ENCODE measurements at places on chromosomes 2 and 18. TPM values are rescaled to one million over a fixed set of nuclear protein-coding genes. Genes with fewer than 3 reads are reported as not detected.

- peaks cover 92% of the 10 kb centered on the region for H3K27me3 ChIP-seq
- no peak within 1 kb of the TSS for H3K27ac ChIP-seq
- DNase-seq = peak; percentile 84
- H3K36me3 ChIP-seq = no peaks in the 10 kb centered on the region
These were observed at the start of gene EMX1 for GRCh38 chr2:72917138-72917876. TSS of gene EMX1 (plus strand) at chr2:72917519. CDS start at chr2:72917853, 334 bp downstream.

GRCh38 chr18:52607985-52608384 is 268.0 kb downstream of the DCC start:
- H3K27ac ChIP-seq = no peak overlapping the region
- no peaks in the 10 kb centered on the region for H3K27me3 ChIP-seq
- DNase-seq = no peak
- H3K4me3 ChIP-seq = no peak overlapping the region

DNA sequence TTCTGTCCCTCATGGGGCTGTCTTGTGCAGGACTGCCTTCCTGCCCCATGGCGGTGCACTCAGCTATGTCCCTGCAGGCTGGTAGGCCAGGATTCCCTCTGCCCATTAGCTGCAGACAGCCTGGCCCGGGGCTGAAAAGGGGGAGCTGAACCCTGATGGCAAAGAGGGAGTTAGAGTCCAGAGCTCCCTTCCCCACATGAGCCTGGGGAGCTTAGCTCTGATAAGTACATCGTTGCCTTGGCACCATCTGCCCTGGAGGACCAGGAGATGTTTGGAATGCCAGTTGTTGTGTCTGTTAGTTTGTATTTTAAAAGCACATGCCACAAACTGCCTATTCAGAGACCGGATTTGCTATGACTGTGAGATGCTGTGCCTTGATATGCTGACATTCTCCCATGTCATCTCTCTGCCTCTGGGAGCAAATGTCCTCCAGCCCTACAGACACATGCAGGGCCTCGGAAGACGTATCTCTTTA is 65.1 kb upstream of the AFF3 start:
- H3K4me3 ChIP-seq = no peak overlapping the region
- no peak overlapping the region for H3K27ac ChIP-seq
- peaks cover 2% of the 10 kb centered on the region for H3K27me3 ChIP-seq

- no peak for DNase-seq
- H3K27me3 ChIP-seq = no peaks in the 10 kb centered on the region
- H3K27ac ChIP-seq = no peak overlapping the region
- no peaks in the 10 kb centered on the region for H3K4me1 ChIP-seq
These were observed 101.7 kb upstream of the ZNF236 start for GRCh38 chr18:76720683-76721082.

GRCh38 chr2:10971161-10971887 is 59.6 kb downstream of the KCNF1 start:
- H3K4me1 ChIP-seq = no peaks in the 10 kb centered on the region
- no peak for DNase-seq
- H3K36me3 ChIP-seq = no peaks in the 10 kb centered on the region
- H3K27me3 ChIP-seq = no peaks in the 10 kb centered on the region
- no peak overlapping the region for H3K27ac ChIP-seq
- H3K4me3 ChIP-seq = no peak overlapping the region

DNA sequence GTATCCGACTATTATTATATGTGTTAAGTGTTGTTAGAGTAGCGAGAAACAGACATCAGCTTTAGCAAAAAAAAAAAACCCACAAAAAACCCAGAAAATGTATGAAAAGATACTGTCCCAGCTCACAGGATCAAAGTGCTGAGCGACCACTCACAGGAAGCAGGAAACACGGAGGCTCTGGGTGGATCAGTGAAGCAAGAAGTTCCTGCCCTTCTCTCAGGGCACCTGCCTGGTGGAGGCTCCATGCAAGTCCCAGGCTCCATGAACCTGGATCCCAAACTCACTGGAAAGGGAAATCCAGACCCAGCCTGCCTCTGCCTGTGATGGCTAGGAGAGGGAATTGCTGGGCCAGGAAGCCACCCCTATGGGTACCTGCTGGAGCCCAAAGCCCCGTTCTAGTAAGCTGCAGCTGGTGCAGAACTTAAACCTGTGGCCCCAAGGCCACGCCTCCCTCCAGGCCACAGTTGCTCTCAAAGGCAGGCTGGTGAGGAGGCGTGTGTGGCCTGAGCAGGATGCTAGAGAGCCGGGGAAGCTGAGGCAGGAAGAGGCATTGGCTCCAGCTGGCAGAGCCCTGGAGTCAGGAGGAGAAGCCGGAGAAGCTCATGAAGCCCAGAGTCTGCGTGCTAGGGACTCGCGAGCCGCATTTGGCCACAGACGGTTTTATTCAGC is 63.5 kb upstream of the TAF1B start:
- DNase-seq = no peak
- no peaks in the 10 kb centered on the region for H3K27me3 ChIP-seq
- peaks cover 51% of the 10 kb centered on the region for H3K4me1 ChIP-seq
- no peaks in the 10 kb centered on the region for H3K36me3 ChIP-seq
- H3K4me3 ChIP-seq = no peak overlapping the region

- H3K4me3 ChIP-seq = peak overlapping the region; percentile 97
- H3K36me3 ChIP-seq = peaks cover 17% of the 10 kb centered on the region
- peak; percentile 10 for DNase-seq
- H3K27me3 ChIP-seq = no peaks in the 10 kb centered on the region
- H3K27ac ChIP-seq = peak overlapping the region; percentile 100
- peaks cover 6% of the 10 kb centered on the region for H3K4me1 ChIP-seq
These were observed 1.3 kb downstream of the PRPF40A start for GRCh38 chr2:152715854-152716428.

DNA sequence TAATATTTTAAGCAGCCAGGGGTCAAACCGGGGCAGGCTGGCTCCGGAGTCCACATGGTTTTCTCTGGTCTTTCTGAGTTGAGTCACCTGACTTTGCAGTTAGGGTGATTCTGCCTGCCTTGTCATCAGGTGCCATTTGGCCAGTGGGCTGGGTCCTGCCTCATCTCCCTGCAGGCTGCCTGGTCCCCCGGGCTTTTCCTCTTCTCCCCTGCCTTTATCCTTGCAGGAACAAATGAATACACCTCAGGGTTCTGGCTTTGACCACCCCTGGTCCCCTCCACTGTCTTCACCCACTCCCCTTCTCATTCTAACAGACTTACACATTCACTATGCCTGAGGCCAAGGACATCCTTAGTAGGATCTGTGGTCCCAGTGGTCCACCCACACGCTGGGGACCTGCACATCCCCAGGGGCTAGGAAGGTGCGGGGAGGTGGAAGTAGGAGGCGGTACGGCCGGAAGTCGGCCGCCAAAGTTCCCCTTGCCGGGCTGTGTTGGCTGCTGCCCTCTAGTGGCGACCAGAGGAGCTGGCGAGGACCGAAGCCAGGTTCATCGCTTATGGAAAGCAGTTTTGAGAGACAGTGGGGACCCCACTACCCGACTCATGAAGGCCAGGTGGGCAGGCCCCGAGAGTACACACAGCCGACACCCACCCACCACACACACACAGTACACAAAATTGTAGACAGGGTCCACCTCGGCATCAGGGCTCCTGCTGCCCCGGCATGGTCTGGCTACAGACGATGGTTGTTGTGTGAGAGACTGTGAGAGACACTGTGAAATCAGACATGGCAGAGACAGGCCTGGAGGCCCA is 6.3 kb upstream of the TEX261 start:
- DNase-seq = peak; percentile 65
- no peaks in the 10 kb centered on the region for H3K27me3 ChIP-seq
- peak overlapping the region; percentile 5 for H3K4me3 ChIP-seq
- H3K4me1 ChIP-seq = peaks cover 18% of the 10 kb centered on the region

GRCh38 chr2:160942476-160943142 is 217.6 kb upstream of the TANK start:
- no peak for DNase-seq
- H3K4me1 ChIP-seq = no peaks in the 10 kb centered on the region
- H3K27me3 ChIP-seq = no peaks in the 10 kb centered on the region

DNA sequence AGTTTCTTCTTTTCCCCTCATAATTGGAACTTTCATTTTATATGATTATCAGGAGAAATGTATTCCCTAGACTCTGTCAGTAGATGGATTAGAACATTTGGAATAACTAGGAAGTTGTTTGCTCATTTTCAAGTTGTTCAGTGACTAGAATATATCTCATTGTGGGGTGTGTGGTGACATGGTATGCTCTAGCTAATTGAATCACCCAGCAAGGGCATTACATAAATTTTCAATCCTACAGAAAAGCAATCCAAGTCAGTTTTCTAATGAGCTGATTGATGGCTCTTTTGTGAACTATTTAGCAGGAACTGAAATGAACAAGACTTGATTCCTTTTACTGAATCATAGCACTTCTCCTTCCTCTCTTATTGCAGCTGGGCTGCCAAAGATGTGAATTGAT is 461.4 kb downstream of the TGIF1 start:
- DNase-seq = no peak
- H3K27ac ChIP-seq = no peak overlapping the region
- H3K4me3 ChIP-seq = no peak overlapping the region

- H3K36me3 ChIP-seq = peaks cover 3% of the 10 kb centered on the region
- H3K27ac ChIP-seq = no peak overlapping the region
- no peaks in the 10 kb centered on the region for H3K27me3 ChIP-seq
- H3K4me3 ChIP-seq = peak overlapping the region; percentile 85
- DNase-seq = no peak
- H3K4me1 ChIP-seq = peaks cover 16% of the 10 kb centered on the region
These were observed 1.8 kb downstream of the PRKCE start for GRCh38 chr2:45653122-45653913.

DNA sequence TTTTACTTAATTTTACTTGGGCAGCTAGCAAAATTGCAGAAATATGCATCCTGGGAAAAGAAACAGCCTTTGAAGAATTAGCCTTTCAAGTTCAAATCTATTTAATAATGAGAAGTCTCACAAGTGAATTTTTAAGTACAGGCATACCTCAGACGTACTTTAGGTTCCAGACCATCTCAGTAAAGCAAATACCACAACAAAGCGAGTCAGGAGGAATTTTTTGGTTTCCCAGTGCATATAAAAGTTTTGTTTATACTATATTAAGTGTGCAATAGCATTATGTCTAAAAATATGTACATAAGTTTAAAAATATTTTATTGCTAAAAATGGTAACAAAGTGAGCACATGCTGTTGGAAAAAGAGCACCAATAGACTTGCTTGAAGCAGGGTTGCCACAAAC is 50.8 kb upstream of the TWSG1 start:
- no peak overlapping the region for H3K4me3 ChIP-seq
- H3K36me3 ChIP-seq = peaks cover 8% of the 10 kb centered on the region
- no peaks in the 10 kb centered on the region for H3K27me3 ChIP-seq
- no peak for DNase-seq

DNA sequence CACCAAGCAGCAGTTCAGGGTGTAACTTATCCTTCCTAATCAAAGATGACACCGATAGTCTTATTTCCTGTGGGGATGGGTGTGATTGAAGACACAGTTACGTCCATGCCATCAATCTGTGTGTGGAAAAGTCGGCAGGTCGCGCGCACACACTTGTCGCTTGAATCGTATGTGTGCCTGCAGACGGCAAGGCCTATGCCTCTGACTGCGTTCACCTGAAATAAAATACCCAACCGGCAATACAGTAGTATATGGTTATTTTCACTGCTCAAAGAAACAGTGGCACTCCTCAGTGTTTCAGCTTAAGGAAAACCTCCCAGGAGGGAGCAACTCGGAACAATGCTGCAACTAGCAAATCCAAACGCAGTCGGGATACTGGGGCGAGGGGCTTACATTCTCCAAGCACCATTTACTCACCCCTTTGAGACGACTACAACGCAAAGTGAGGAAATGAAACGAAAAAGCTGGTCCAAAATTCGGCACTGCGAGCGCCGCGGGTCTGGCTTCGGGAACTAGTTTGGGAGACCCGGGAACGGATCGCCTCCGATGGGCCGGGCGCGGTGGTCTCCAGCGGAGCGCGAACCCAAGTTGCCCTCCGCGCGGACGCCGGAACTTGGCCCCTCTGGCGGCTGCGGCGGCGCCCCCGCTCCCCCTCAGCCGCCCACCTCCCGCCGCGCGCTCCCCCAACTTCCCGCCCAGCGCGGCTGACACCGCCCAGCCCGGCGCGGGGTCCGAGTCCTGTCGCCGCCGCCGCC is 675 bp downstream of the PRKD3 start:
- H3K27ac ChIP-seq = peak overlapping the region; percentile 44
- no peak for DNase-seq
- H3K4me3 ChIP-seq = peak overlapping the region; percentile 72
- H3K36me3 ChIP-seq = no peaks in the 10 kb centered on the region
- H3K27me3 ChIP-seq = no peaks in the 10 kb centered on the region

DNA sequence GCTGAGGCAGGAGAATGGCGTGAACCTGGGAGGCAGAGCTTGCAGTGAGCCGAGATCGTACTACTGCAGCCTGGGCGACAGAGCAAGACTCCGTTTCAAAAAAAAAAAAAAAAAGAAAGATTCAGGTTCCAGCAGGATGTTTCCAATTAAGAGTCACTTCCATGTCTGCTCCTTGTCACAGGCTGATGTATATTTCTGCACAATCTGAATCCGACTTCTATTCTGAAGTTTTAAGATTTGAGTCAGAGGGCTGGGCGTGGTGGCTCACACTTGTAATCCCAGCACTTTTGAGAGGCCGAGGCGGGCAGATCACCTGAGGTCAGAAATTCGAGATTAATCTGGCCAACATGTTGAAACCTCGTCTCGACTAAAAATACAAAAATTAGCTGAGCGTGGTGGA is 24.7 kb downstream of the SNRPD1 start:
- peaks cover 4% of the 10 kb centered on the region for H3K36me3 ChIP-seq
- no peak overlapping the region for H3K4me3 ChIP-seq
- no peak overlapping the region for H3K27ac ChIP-seq

- no peaks in the 10 kb centered on the region for H3K27me3 ChIP-seq
- no peak overlapping the region for H3K4me3 ChIP-seq
These were observed 4.7 kb downstream of the MYT1L start for GRCh38 chr2:2326068-2327040.

The SP5 gene
- 4.8 TPM for polyA plus RNA-seq

DNA sequence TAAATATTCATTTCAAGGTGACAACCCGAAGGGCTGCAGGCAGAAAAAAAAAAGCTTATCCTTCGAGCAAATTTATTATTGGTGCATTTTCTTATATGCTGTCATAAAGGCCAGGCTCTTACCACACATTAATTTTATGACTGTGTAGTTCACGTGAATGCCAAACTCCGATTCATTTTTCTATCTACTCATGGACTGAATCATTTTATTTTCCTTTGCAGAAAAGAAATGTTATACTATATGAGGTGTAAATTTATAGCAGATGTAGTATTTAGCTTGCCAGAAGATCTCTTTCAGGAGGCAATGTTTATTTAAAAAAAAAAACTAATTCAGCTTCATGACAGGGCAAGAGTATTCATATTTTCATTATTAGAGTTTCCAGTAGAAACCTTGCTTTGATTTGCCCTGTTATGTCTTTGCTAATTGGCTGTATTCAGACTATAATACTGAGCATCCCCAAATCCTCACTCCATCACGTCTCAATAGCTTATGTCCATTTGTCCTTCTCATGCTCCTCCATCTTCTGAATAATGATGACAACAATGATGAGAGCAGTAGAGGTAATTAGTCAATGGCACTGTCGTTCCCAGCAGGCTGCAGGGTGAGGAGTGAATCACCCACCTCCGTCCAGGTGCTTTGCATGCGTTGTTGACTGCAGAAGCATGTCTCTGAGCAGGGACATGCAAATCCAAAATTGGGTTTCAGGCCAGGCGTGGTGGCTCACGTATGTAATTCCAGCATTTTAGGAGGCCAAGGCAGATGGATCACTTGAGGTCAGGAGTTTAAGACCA is 101.1 kb upstream of the RAB12 start:
- no peaks in the 10 kb centered on the region for H3K4me1 ChIP-seq
- H3K27ac ChIP-seq = no peak overlapping the region
- H3K36me3 ChIP-seq = no peaks in the 10 kb centered on the region
- no peak overlapping the region for H3K4me3 ChIP-seq

The C2orf15 gene
- 7.5 TPM for polyA plus RNA-seq
